ENCODE measurements at places on chromosomes 3 and 15. TPM values are rescaled to one million over a fixed set of nuclear protein-coding genes. Genes with fewer than 3 reads are reported as not detected.

DNA sequence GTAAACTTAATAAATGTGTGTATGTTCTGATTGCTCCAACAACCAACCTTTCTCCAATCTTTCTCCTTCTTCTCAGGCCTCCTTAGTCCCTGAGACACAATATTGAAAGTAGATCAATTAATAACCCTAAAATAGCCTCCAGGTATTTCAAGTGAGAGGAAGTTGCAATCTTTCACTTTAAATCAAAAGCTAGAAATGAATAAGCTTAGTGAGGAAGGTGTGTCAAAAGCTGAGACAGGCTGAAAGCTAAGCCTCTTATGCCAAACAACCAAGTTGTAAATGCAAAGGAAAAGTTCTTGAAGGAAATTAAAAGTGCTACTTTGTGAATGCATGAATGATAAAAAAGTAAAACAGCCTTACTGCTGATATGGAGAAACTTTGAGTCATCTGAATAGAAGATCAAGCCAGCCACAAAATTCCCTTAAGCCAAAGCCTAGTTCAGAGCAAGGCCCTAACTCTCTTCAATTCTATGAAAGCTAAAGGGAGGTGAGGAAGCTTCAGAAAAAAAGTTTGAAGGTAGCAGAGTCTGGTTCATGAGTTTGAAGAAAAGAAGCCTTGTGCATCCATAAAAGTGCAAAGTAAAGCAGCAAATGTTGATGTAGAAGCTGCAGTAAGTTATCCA is 38.6 kb downstream of the CCDC80 start:
- peak; percentile 37 for DNase-seq

- no peak for DNase-seq
These were observed 151.4 kb upstream of the ARL6 start for GRCh38 chr3:97613139-97613538.

DNA sequence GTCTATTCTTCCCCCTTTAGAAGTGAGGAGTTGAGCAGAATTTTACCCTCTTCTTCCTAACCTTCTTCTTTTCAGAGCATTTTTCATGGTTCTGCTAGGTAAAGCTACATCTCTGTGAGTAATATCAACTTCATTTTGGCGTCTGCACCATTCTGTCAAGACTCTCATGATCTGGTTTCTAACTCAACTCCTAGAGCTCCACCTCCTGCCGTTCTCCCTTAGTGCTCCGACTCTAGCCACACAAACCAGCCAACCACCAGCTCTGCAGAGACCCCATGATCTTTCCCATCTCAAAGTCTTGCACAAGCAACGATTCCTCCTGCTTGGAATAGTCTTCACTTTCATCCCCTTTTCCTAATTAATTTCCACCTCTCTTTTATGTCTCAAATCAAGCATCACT is 193.9 kb upstream of the TMC3 start:
- DNase-seq = no peak

DNA sequence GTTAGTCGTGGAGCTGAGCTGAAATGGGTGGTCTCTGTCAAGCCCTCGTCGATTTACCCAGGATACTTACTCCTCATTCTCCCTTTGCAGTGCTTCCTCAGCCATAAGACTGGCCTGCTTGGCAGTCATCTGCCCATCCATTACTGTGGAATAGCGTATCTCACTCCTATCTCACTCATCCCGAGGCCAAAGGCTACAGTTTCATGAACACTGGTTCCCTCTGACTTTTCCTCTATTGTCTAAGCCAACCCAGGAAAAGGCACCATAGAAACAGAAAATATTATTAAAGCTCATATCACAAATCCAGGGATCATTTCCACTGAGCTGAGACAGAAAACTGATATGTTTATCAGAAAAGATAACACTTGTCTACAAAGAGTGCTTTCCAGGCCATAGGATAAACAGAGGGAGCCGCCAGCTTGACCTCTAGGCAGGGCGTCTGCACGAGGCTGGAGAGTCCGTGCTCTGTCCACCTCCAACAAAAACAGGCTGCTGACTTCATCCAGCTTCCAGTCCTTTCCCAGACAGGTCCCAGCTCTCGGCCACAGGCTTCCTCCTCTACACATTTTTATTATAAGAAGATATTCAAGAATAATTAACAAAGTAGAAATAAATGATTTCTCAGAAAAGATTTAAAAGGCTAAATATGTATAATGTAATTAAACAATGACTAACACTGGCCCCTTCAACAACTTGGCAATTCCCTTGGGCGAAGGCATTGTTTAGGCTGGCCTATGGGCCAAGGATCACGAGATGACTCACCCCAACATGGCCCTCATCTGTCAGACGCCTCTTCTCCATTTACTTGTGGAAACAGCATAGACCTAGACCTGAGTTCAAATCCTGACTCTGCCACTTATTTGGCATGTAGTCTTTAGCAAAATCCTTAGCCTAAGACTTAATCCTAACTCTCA is 27.4 kb upstream of the BOC start:
- no peak for DNase-seq

DNA sequence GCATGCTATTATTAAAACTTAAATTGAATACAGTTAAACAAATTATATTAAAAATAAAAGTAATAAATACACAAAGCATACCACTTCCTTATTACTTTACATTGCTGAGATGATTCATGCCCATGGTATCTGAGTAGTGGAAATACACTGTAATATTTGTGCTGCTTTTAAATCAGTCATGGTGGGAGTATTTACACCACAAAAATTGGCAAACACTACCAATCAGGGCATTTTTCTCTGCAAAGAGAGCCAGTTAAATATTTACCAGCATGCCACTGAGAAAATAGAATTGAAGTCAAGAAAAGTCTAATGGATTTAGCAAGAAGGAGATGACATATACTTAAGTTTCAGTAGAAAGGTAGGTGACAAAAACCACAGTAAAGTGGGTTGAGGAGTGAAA is 19.6 kb downstream of the PPARG start:
- no peak for DNase-seq

DNA sequence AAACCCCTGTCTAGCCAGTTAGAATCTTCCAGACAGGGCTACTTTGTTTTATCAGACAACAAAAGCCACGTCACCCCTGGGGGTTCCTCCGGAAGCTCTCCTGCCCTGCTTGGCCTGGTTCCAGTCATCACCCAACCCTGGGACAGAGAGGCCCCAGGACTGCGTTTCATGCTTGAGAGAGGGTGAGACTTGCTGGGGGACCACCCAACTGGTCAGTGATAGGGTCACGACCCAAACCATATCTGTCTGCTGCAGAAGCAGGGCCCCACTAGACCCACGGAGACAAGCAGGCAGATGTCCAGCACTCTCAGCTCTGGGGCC is 1.2 kb downstream of the NT5DC2 start:
- DNase-seq = no peak

DNA sequence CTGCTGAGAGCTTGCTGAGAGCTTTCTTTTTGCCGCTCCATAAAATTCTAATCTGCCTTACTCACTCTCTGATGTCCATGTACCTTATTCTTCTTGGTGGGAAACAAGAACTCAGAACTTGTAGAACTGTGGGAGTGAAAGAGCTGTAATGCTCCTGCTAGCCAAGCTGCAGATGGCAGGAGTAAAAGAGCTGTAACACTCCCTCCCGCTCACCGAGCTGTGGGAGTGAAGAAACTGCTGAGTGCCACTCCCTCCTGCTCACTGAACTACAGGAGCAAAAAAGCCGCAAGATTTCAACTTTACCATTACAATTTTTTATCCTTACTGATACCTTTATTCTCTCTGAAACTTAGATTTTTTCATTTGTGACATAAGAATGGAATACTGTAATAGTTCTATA is 199.1 kb downstream of the SI start:
- DNase-seq = no peak

- no peak for DNase-seq
These were observed 441.5 kb upstream of the RARB start for GRCh38 chr3:24986612-24987011.

- no peak for DNase-seq
These were observed 16.9 kb downstream of the CCR4 start for GRCh38 chr3:32968166-32968919.

DNA sequence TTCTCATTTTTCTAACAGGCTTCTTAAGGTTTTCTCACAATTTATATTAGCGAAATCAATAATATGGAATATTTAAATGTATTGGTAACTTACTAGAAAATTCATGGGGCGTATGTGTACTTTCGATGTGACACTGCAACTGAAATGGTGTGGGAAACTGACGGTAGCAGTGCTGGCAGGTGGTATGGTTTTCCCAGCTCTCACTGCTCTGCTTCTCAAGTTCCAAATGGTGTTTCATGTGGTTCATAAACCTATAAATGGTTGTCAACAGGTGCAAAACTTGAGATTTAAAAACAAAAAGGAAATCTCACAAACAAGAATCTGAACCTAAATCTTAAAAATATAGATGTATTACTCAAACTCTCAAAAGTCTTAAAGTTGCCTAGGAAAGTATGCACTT is 54.7 kb downstream of the ZNF280D start:
- DNase-seq = no peak

DNA sequence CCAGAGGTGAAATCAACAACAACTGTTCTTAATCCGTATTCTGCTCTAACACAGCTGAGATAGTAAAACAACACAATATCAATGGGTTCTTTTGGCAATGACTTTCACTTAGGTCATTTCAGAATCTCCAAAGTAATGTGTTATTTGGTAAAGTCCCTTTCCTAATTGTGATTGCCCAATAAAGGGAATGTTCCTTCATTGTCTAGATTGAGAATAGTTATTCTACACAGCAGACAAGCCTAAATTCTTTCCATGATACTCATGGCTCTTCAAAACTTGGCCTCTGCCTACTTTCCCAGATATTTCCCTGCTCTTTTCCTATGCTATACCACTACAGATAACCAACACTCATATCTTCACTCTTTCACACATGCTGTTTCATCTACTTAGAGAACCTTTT is 219.8 kb downstream of the FMN1 start:
- DNase-seq = no peak

- no peak for DNase-seq
These were observed 435.6 kb upstream of the RASGRP1 start for GRCh38 chr15:39000008-39000734.

- no peak for DNase-seq
These were observed 478.2 kb upstream of the ROBO2 start for GRCh38 chr3:76561494-76562236.

- DNase-seq = no peak
These were observed 290.6 kb downstream of the ROBO1 start for GRCh38 chr3:79477242-79477641.

DNA sequence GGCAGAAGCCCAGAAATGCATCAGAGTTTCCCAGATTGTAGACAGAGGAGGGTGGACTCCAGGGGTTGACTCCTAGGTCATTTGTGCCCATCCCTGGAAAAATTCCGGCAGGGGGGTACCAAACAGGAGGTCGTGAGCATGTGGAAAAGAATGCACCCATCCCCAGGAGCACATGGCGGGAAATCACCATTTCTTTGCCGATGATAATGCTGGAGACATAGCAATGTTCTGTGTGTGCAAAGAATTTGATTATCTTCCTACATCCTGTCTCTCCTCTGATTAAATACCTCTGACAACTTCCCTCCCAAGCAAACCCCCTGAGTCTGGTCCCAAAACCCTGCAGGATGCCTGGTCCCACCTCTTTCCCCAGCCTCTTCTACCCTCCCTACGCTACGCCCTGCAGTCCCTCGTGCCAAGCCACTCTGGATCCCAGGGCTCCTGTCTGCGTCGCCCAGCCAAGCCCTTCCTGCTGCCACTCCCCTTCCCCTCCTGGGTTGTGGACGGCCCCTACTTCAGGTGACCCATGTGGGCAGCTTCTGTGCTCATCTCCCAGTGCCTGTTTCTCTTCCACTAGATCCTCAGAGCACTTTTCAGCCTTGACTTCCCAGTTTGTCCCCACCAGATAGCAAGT is 15.8 kb downstream of the WNT7A start:
- no peak for DNase-seq

GRCh38 chr3:162034368-162034767 is 537.8 kb downstream of the OTOL1 start:
- DNase-seq = no peak

DNA sequence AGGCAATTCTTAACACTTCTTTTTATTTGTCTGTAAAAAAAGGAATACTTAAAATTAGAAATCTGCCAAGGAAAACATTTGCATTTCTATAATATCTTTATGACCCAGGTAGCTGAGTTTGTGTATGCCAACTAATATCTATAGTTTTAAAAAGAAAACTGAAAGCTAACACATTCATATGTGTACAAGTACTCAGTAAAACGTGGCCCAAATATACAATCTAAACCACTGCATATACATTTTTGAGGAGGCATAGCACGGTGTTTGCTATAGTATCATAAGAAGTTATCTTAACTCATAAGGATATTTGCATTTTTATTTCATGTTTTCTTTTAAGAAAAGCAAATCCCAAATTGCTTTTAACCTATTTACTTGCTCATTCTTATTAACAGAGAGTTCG is 172.7 kb downstream of the ZBTB20 start:
- DNase-seq = no peak

- DNase-seq = no peak
These were observed 3.3 kb downstream of the LIPH start for GRCh38 chr3:185549122-185549521.

- DNase-seq = no peak
These were observed 42.3 kb downstream of the FBXO22 start for GRCh38 chr15:75945953-75946352.

The SLC28A2 gene
- total RNA-seq = not detected

The CRABP1 gene
- total RNA-seq = not detected

The GOLGA8J gene
- not detected for total RNA-seq

The UROC1 gene
- total RNA-seq = not detected

The TM4SF18 gene
- total RNA-seq = not detected

The GPR15 gene
- 5.7 TPM for total RNA-seq

The TARS3 gene
- total RNA-seq = 15.9 TPM

The ENTPD3 gene
- total RNA-seq = not detected

The PYGO1 gene
- total RNA-seq = not detected

The ACTRT3 gene
- not detected for total RNA-seq

The MESP1 gene
- total RNA-seq = 0.37 TPM

The ASB14 gene
- total RNA-seq = not detected

The GREM1 gene
- total RNA-seq = not detected

The GP9 gene
- 3.7 TPM for total RNA-seq

The RBMS3 gene
- 5.9 TPM for total RNA-seq

Measured in CD4-positive, CD25-positive, alpha-beta regulatory T cell (primary cell).